Coronary artery (tissue), 2 donors: ENCODE measurements at places on chromosomes 12 and 14.
A peak's percentile ranks its signal among the peaks of the same experiment; 100 is the strongest.

DNA sequence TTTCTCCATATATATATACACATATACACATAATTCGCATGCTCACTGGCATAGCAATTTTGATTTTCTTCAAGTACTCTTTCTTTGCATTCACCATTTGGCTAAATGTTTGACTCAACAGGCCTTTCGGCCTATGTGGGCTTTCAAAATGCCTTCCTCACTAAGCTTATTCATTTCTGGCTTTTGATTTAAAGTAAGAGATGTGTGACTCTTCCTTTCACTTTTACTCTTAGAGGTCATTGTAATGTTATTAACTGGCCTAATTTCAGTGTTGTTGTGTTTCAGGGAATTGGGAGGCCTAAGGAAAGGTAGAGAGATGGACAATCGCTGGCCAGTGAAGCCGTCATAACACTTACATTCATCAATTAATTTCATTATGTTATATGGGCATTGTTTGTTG is 14.5 kb upstream of the KLRD1 start:
- DNase-seq, result no peak

- peak; percentile 54 for DNase-seq
Measured at GRCh38 chr14:99724939-99725773, 41.1 kb downstream of the CYP46A1 start.

GRCh38 chr14:50726372-50727107 is 58.4 kb upstream of the SAV1 start:
- DNase-seq, result no peak

- DNase-seq, result no peak
Measured at GRCh38 chr14:64246688-64247087, 47.5 kb downstream of the ESR2 start.

DNA sequence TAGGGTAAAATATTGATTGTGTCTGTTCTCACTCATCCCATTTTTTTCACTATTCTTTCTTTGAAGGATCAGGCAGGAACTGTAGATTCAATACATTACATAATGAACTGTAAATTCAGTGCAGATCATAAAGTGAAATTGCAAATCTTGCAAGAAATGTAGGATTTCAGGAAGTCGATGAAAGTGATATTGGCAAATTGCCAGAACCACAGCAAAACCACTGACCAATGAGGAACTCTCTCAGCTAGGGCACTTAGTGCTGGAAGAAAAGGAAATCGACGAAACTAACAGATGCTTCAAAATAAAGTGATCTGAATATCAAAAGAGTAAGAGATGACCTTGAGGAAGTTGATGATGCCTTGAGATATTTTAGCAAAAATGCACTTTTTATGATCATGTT is 157.6 kb downstream of the AACS start:
- no peak for DNase-seq

DNA sequence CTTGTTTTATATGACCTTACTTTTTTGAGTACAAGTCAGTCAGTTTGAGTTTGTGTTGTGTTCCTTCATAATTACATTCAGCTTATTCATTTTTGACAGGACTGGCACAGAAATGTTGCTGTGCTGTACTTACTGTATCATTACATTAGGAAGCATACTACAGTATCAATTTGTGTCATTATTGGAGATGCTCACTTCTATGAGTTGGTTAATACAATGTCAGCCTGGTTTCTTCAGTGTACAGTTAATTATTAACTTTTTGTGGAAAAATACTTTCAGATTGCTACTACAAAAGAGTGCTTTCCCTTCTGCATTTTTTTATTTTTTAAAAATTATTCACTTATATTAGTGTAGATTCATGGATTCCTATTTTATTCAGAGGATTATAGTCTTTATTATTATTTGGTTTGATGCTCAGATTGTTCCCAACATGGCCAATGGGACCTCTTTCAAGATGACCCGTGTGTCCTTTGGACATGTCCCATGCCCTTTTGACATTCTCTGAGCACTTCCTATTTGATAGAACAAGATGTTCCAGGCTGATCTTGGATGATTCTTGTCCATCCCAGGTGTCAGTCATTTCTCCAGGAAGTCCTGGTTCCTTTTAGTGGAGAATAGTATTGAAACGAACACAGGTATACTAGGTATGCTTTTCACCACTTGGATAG is 66.6 kb downstream of the MON2 start:
- no peak for DNase-seq
